ENCODE measurements at places on chromosomes 7 and 10. TPM values are rescaled to one million over a fixed set of nuclear protein-coding genes. Genes with fewer than 3 reads are reported as not detected.

The TYSND1 gene
- total RNA-seq = 9.8 TPM

The TAS2R41 gene
- not detected for total RNA-seq

The MYH16 gene
- total RNA-seq = not detected

The CALCR gene
- total RNA-seq = not detected

The MBL2 gene
- not detected for total RNA-seq

The PAPOLB gene
- total RNA-seq = under 0.01 TPM

The IGF2BP3 gene
- total RNA-seq = 52.6 TPM

The TSPAN12 gene
- total RNA-seq = 2.0 TPM

The SLC26A4 gene
- 0.47 TPM for total RNA-seq

The NRBF2 gene
- total RNA-seq = 22.0 TPM

The MACROH2A2 gene
- 11.0 TPM for total RNA-seq

The LIPM gene
- not detected for total RNA-seq

The CXCL12 gene
- total RNA-seq = 54.7 TPM

The IQUB gene
- 0.69 TPM for total RNA-seq

The CREM gene
- 24.5 TPM for total RNA-seq

The PLEKHS1 gene
- not detected for total RNA-seq

The CNPY1 gene
- not detected for total RNA-seq

The HABP2 gene
- not detected for total RNA-seq

All from bronchial smooth muscle cell (primary cell).